ENCODE measurements at places on chromosomes 6 and 20.

DNA sequence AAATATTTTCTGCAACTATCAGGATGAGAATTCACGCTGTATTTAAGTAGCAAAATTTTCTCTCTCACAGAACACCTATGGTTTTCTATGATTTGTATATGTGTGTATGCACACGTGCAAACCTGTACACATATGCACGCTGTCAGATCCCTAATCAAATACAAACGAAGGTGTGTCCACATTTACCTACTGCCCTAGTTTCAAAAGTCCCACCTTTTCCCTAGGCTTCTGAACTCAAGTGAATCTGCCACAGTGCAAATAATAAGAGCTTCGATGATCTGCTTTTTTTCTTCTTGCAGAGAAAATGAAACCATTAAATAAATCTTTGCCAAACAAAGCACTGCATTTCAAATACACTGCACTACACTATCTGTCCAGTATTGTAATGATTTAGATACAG, 6.5 kb downstream of the HIVEP2 start:
- DNase-seq = peak; percentile 8

DNA sequence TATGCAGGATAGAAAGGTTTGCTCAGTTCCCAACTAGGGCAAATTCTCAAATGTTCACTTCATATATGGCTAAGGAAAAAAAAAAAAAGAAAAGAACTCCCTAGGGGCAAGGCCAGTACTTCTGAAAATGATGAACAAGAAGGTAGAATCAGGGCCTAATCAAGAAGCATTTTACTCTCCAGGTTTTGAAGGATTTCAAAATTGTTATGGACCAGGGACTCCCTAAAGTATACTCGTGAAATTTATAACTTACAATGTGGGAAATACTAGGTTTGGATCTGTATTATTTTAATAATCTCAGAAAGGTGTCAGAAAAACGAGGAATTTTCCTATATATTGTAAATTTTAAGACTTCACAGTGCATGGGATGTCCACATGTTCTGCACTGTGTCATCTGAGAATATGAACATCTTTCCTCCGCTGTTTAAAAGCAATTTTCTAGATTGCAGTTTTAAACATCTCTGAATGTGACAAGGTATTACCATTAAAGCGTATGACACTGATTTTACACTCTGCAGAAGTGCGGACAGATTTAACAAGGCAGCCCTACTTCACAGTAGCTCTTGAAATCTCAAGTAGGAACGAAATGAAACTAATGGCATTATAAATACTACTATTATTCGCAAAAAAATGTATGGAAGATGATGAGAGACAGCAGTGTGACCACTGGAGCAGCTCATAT, 14.0 kb downstream of the PLAGL1 start:
- DNase-seq = no peak

DNA sequence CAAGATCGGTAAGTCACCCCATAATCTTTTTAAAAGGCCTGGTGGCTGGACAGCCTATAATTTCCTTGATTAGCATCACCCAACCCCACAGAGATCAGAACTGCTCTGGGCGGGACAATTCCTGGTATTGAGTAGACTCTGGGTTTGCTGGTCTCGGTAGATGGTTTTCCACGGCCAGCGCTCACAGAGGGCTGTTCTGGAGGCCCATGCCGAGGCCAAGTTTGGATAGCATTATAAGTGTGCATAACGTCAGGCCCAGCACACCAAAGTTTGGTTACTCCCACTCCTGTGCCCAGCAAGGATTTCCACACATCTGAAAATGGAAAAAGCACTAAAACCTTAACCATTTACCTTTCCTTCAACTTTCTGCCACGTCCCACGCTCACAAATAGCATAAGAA, 104.7 kb upstream of the RREB1 start:
- no peak for DNase-seq

DNA sequence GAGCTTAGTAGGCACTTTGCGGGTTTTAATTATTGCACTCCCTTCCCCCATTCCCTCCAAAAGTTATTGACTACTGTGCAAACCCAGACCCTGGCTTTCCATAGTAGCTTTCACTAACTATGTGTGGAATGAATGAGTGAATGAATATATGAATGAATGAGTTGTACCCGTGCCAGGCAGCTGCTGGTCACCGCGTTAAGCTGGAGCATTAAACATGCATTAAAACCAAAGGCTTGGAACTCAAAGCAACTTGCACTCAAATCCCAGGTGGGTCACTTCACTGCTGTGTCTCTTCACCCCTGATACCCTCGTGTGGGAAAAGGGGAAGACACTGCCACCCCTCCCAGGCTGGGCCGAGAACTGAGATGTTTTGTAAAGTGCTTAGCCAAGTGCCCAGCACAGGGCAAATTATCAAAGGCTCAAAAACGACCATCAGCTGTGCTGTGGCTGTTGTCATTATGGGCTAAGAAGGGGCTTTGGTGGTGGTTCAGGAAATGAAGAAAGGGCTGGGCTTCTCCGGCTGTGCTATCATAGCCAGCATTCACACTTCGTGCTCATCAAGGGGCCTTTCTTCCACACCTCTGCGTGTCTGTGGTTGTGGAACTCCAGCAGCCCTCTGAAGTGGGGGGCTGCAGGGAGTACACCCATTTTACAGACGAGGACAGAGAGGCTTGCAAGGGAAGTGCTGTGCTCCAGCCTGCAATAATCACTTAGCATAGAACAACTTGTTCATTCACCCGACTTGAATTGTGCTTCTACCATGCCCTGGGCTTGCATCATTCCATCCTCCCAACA, 60.2 kb upstream of the STX16 start:
- DNase-seq = no peak

- DNase-seq = no peak
Observed at GRCh38 chr6:3484192-3484591, 27.3 kb upstream of the SLC22A23 start.

DNA sequence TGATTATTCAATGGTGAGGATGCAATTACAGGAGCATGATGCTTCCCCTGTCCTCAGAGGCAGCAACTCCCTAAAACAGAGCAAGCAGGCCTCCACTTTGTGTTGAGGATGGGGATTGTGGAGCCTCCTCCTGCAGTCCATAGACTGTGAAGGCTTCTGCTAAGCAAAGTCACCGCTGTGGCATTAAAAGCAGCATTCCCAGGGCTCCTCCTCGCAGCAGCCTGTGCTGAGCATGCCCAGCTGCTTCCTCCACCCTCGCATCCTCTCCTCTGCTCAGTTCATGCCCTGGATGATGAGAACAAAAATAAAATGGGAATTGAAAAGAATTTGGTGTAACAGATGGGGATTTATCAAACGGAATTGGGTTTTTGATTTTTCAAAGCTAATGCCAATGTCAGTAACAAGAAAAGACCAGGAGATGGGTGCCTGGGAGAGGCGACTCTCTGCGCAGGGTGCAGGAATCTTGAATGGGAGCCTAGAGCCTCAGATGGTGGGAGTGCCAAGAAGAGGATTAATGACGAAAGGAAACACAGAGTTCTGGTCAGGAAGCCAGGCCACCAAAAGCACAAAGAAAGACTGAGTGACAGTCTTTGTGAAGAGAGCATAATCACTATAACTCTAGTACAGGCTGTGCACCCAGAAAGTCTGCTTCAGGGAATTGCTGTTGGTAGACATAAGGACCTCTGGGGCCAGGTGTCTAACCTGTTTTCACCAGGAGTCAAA, 347.6 kb downstream of the TPBG start:
- DNase-seq = no peak

GRCh38 chr20:33232486-33233072, 3.2 kb upstream of the BPIFA1 start:
- DNase-seq = peak; percentile 8

GRCh38 chr6:13370623-13371022, 42.3 kb upstream of the TBC1D7 start:
- no peak for DNase-seq

- no peak for DNase-seq
Observed at GRCh38 chr6:37259191-37259590, 1.2 kb upstream of the TMEM217 start.

DNA sequence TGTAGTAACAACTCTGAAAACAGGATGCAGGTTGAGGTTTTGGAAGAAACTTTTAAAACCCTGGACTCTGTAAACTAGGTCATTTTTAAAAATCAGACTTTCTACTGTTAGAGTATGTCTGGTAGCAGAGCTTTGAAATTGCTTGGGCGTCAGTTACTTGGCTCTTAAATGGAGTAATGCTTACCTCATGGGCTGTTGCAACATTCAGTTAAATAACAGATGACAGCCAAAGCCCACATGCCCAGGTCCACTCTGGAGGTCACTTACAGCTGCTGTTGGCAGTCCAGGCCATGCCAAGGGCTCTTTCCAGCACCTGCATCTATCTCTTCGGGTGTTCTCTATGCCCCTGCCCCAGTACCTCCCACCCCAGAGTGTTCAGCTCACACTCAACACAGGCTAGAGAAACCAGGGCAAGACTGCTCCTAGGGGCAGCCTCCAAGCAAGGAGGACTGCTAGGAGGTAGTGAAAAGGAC, 96.4 kb downstream of the BANF2 start:
- DNase-seq = no peak
